Naive B cell (primary cell): ENCODE measurements at places on chromosomes 1 and 21.

- DNase-seq: peak; percentile 39
Observed at GRCh38 chr1:8409106-8409505, 91.2 kb downstream of the SLC45A1 start.

GRCh38 chr1:160465123-160465522 is 57.9 kb downstream of the SLAMF6 start:
- DNase-seq: no peak

GRCh38 chr1:226351709-226352108 is 42.7 kb upstream of the LIN9 start:
- DNase-seq: no peak

DNA sequence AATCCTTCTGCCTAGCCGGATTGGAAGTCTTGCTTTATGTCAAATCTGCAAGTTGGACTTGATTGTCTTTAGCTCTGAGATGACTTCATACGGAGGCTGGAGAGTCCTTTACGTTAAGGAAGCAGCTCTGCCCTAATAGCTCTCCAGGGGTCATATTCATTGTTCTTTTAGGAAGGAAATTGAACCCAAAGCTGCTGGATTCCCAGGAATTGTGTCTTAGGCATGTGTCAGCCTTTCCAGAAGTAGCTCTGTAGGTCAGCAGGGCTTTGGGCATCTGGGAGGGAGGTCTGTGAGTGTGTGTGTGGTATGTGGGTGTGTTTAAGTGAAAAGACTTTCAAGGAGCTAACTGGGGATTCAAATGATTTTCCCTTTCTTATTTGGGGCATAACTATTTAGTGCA is 82.4 kb downstream of the ABCA4 start:
- DNase-seq: no peak

- DNase-seq: no peak
Observed at GRCh38 chr1:20423169-20423795, 62.7 kb downstream of the CAMK2N1 start.

- DNase-seq: no peak
Observed at GRCh38 chr1:76185207-76185606, 110.7 kb downstream of the ST6GALNAC3 start.

- no peak for DNase-seq
Observed at GRCh38 chr1:54358503-54359168, 47.6 kb downstream of the SSBP3 start.

DNA sequence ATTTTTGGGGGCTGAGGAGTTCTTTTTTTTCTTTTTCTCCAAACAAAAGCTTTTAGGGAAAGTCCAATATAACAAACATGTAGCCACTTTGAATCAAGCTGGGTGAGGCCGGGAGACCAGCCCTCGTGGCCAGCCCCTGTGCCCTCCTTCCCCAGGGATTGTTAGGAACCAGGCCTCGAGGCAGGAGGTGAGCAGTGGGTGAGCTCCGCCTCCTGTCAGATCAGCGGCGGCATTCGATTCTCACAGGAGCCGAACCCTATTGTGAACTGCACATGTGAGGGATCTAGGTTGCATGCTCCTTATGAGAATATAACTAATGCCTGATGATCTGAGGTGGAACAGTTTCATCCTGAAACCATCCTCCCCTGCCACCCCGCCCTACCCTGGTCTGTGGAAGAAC is 41.8 kb upstream of the TTC22 start:
- DNase-seq: no peak

DNA sequence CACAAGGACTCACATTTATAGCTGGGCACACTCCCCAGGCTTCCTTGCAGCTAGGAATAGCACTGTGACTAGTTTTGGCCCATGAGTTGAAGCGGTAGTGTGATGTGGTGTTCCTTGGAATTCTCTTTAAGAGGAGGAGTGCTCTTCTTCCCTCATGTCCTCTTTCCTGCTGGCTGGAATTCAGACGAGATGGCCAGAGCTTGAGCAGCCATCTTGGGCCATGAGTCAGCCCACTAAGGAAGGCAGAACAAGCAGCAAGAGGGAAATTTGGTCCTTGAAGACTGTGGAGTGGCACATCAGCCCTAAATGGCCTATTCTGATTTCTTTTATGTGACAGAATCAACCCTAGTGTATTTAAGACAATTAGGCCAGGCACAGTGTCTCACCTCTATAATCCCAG is 20.0 kb downstream of the HTR6 start:
- no peak for DNase-seq

- DNase-seq: no peak
Observed at GRCh38 chr1:42853116-42853884, 6.9 kb downstream of the ZNF691 start.

GRCh38 chr1:212712451-212713303 is 13.0 kb upstream of the BATF3 start:
- no peak for DNase-seq

DNA sequence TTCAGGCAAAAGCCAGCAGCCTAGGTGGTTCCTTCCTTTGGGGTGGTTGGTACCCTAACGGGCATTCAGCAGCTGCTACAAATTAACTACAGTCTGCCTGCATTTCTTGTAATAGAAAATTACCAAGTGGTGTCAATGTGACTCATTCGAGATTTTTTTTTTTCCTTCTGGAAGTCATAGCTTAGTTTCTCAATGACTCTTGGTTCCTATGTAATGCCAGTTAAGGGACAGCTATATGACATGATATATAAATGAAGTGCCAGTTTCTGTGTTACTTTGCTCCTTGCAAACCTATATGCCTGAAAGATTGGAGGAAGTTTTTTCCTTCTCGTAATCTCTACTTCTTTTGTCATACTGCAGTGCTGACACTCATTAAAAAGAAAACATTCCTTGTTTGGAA is 2.6 kb downstream of the MGST3 start:
- DNase-seq: no peak

- no peak for DNase-seq
Observed at GRCh38 chr1:207402744-207403143, 51.4 kb upstream of the CR2 start.

- no peak for DNase-seq
Observed at GRCh38 chr1:29499104-29499650, 262.9 kb downstream of the PTPRU start.

GRCh38 chr21:15894596-15894995 is 164.8 kb downstream of the USP25 start:
- DNase-seq: no peak

GRCh38 chr1:25977801-25978200 is 20.1 kb downstream of the PAFAH2 start:
- no peak for DNase-seq

GRCh38 chr1:198575292-198575691 is 34.8 kb upstream of the ATP6V1G3 start:
- DNase-seq: no peak

- DNase-seq: no peak
Observed at GRCh38 chr1:93845538-93846205, 33.3 kb downstream of the DNTTIP2 start.
